Right atrium auricular region (tissue), 2 donors: ENCODE measurements at places on chromosomes 12 and 14. TPM values are rescaled to one million over a fixed set of nuclear protein-coding genes. Genes with fewer than 3 reads are reported as not detected.

DNA sequence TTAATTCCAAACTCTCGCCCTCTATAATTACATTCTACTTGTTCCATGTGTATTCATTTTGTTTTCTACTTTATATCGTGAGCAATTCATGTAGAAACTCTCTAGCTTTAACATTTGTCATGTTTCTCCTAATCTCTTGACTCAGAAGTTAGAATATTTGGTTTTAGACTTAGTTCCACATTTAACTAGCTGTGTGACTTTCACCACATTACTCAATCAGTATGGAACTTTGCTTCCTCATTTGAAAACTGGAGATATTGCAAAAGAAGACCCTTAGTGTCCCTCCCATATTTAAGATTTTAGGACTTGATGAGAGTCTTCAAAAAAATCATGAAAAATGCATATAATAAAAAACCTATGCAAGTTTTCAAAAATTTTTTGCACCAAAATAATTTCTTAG is 447.5 kb downstream of the GXYLT1 start:
- no peak overlapping the region for H3K4me3 ChIP-seq
- no peaks in the 10 kb centered on the region for H3K4me1 ChIP-seq
- no peak overlapping the region for H3K27ac ChIP-seq
- DNase-seq = no peak

DNA sequence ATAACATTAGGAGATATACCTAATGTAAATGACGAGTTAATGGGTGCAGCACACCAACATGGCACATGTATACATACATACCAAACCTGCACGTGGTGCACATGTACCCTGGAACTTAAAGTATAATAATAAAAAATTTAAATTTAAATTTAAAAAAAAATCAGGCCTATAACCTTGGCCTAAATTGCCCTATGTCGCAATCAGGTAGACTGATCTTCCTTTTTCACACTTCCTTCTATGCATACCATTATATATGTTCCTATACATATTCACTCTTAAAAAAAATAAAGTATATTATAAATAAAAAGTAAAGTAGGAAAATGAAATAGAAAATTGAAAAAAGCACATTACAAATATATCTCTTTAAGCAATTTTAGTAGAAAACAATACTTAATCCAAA is 117.7 kb upstream of the GARIN2 start:
- H3K27me3 ChIP-seq = no peaks in the 10 kb centered on the region
- H3K4me3 ChIP-seq = no peak overlapping the region
- no peaks in the 10 kb centered on the region for H3K36me3 ChIP-seq
- peaks cover 16% of the 10 kb centered on the region for H3K4me1 ChIP-seq
- DNase-seq = no peak

DNA sequence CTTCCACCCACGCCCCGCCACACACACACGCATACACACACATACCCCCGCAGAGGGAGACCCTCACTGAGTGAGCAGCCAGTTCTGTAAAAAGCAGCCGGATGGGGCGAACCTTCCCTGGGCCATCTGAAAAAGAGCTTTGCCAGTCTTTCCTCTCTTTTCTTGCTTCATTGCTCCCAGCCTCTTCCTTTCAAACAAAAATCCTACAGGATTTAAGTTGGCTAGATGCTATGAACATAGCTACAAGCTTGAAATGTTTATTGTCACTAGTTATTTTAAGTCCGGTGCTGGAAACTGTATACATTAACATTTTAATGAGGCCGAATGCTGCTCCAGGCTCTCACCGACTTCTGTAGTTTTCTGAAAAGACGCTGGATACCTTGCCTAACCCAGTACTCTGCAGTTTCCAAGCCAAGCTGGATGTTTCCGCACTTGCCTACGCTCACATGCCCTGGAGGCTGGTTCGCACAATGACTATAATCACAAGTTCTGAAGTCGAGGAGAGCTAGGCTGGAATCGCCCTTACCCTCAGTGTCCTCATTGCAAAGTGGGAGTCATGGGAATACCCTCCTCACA is 39.2 kb downstream of the LTBP2 start:
- peaks cover 74% of the 10 kb centered on the region for H3K4me1 ChIP-seq
- H3K4me3 ChIP-seq = no peak overlapping the region
- no peak for DNase-seq
- H3K27ac ChIP-seq = peak overlapping the region; percentile 51
- H3K36me3 ChIP-seq = no peaks in the 10 kb centered on the region
- H3K27me3 ChIP-seq = no peaks in the 10 kb centered on the region

GRCh38 chr12:121576851-121577391 is 3.9 kb downstream of the KDM2B start:
- DNase-seq = no peak
- H3K4me1 ChIP-seq = peaks cover 49% of the 10 kb centered on the region
- H3K27ac ChIP-seq = peak overlapping the region; percentile 41
- no peaks in the 10 kb centered on the region for H3K27me3 ChIP-seq
- no peak overlapping the region for H3K4me3 ChIP-seq

- peak overlapping the region; percentile 13 for H3K27ac ChIP-seq
- no peak overlapping the region for H3K4me3 ChIP-seq
- DNase-seq = no peak
- no peaks in the 10 kb centered on the region for H3K36me3 ChIP-seq
- no peaks in the 10 kb centered on the region for H3K27me3 ChIP-seq
Observed at GRCh38 chr12:29164477-29165393, 15.7 kb downstream of the FAR2 start.

STAC3 gene
- total RNA-seq = 0.59 TPM

CLEC2A gene
- total RNA-seq = not detected

KRT78 gene
- not detected for total RNA-seq

DNA sequence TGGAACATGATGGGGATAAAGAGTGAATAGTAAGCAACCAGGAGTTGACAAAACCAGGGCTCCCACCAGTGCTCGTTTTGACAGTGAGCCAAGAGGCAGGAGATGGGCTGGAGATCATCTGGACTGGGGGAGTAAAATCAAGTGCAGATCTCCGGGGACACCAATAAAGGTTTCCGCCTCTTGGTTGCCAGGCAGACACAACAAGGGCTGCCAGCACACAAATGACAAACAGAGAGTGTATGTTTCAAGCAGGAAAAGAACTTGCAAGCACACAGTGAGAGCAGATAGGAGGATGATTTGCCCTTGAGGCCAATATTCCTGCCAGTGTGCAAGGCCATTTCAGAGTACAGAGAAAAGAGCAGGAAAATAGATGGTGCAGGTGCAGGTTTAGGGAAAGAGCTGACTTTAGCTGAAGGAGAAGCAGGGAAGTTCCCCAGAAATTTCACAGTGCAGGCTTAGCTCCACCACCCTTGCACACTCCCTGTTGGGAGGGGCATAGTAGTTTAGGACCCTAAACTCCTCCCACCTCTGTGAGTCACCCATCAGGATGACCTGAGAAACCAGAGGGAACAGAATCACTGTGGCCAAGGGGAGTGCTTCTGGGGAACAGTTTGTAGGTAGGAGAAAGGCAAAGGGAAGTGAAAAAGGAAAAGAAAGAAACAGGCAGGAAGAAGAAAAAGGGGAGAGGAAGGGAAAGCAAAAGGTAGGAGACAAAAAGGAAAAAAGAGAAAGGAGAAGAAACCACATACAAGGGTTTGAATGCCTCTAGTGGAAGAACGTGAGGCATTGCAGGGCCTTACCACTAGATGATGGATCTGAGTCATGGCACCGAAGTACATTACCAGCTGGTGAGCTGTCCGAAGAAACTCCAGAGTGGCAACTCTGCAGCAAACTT is 404.4 kb downstream of the SLC6A15 start:
- no peaks in the 10 kb centered on the region for H3K36me3 ChIP-seq
- no peaks in the 10 kb centered on the region for H3K27me3 ChIP-seq
- no peak overlapping the region for H3K4me3 ChIP-seq
- DNase-seq = no peak
- no peaks in the 10 kb centered on the region for H3K4me1 ChIP-seq
- H3K27ac ChIP-seq = peak overlapping the region; percentile 24

GRCh38 chr14:58426670-58427280 is 556 bp downstream of the TIMM9 start:
- H3K36me3 ChIP-seq = peaks cover 18% of the 10 kb centered on the region
- peak overlapping the region; percentile 87 for H3K4me3 ChIP-seq
- H3K27me3 ChIP-seq = no peaks in the 10 kb centered on the region

BICDL1 gene
- 47.2 TPM for total RNA-seq

- H3K4me3 ChIP-seq = no peak overlapping the region
- H3K36me3 ChIP-seq = no peaks in the 10 kb centered on the region
- H3K4me1 ChIP-seq = peaks cover 14% of the 10 kb centered on the region
- H3K27ac ChIP-seq = no peak overlapping the region
Observed at GRCh38 chr12:65192963-65193516, 23.7 kb downstream of the LEMD3 start.

GRCh38 chr12:90280564-90281058 is 572.0 kb upstream of the ATP2B1 start:
- DNase-seq = no peak
- H3K27ac ChIP-seq = no peak overlapping the region
- no peak overlapping the region for H3K4me3 ChIP-seq
- H3K4me1 ChIP-seq = no peaks in the 10 kb centered on the region

- no peak overlapping the region for H3K4me3 ChIP-seq
- DNase-seq = no peak
- no peaks in the 10 kb centered on the region for H3K4me1 ChIP-seq
Observed at GRCh38 chr12:96047229-96048211, 12.1 kb upstream of the LTA4H start.

GRCh38 chr12:108140501-108140900 is 11.4 kb downstream of the WSCD2 start:
- H3K27ac ChIP-seq = no peak overlapping the region
- DNase-seq = no peak
- H3K36me3 ChIP-seq = no peaks in the 10 kb centered on the region
- H3K27me3 ChIP-seq = no peaks in the 10 kb centered on the region
- H3K4me3 ChIP-seq = no peak overlapping the region

GRCh38 chr12:127636882-127637281 is 630.1 kb upstream of the TMEM132C start:
- H3K36me3 ChIP-seq = no peaks in the 10 kb centered on the region
- no peak overlapping the region for H3K27ac ChIP-seq
- no peaks in the 10 kb centered on the region for H3K4me1 ChIP-seq
- DNase-seq = no peak

ALDH2 gene
- total RNA-seq = 157 TPM

DNA sequence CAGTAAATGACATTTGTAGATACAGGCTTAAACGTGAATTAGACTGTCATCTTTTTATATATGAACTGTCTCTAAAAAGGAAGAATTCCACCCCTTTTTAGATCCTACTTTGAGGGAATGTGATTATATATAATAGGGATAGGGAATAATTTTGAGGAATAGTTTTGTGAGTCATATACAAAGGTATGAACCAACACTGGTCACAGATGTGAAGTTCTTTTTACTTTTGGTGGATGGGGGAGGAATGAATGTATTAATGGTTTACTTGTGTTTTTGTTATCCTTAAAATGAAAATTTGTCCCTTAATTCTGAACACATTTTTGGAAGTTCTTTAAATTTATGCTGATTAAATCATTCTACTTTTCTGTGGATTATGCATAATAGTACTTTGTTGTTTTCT is 30.4 kb downstream of the FRS2 start:
- no peaks in the 10 kb centered on the region for H3K4me1 ChIP-seq
- H3K4me3 ChIP-seq = no peak overlapping the region
- no peak overlapping the region for H3K27ac ChIP-seq
- H3K36me3 ChIP-seq = no peaks in the 10 kb centered on the region
- H3K27me3 ChIP-seq = no peaks in the 10 kb centered on the region

ACOT6 gene
- not detected for total RNA-seq
